ENCODE measurements at places on chromosomes 16 and 17.
A peak's percentile ranks its signal among the peaks of the same experiment; 100 is the strongest.

DNA sequence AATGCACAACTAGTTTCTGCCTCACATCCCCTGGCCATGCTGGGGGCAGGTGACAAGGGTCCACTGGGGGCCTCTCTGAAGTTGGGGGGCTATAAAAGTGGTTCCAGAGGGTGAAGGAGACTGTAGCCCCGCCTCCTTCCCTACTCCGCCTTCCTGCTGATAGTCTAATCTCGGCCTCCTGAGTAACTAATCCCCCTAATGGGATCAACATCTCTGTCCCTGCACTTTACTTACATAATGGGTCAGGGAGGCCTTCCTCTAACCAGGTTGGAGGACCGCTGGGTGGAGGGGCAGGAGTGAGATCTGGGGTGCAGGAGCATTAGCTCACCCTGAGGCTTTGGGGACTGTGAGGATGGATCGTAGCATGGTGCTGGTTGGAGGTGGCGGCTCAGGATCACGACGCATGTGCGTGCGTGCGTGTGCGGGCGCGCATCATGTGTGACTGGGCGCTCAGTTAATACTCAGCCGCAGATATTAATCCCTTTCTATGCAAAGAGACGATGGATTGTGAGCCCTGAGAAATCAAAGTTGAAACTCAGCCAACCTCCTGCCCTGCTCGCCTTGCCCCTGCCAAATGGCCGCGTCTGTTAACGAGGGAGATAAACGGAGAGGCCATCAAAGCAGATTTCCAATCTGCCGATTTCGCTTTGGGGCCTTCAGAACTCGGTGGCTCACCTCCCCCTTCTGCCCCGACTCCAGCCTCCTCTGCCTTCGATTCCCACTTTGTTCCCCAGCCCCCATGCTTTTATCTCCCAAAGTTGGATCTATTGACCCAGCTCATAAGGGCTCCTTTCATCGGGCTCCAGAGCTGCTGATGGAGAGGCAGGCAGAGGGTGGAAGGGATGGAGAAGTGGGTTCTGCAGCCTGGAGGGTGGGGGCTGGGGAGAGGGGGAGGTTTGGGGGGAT, 107.3 kb downstream of the SDK2 start:
- no peak for DNase-seq

GRCh38 chr17:19415311-19415710, 4.3 kb downstream of the RNF112 start:
- no peak for DNase-seq

DNA sequence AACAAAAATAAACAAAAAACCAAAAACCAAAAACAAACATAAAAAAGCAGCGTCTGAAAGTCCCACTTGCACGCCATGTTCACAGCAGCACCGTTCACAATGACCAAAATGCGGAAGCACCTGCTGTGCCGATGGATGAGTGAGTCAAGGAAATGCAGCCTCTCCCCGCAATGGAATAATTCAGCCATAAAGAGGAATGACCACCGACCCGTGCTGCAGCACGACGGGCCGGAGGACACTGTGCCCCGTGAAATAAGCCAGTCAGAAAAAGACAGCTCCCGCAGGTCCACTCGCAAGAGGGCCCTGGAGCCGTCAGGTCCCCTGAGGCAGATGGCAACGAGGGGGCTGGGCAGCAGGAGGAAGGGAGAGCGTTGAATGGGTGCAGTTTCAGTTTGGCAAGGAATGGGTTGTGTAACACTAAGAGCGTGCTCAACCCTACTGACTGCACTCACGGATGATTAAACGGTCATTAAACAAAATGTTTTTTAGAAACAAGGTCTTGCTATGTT, 5.1 kb downstream of the CLCN7 start:
- DNase-seq = no peak

DNA sequence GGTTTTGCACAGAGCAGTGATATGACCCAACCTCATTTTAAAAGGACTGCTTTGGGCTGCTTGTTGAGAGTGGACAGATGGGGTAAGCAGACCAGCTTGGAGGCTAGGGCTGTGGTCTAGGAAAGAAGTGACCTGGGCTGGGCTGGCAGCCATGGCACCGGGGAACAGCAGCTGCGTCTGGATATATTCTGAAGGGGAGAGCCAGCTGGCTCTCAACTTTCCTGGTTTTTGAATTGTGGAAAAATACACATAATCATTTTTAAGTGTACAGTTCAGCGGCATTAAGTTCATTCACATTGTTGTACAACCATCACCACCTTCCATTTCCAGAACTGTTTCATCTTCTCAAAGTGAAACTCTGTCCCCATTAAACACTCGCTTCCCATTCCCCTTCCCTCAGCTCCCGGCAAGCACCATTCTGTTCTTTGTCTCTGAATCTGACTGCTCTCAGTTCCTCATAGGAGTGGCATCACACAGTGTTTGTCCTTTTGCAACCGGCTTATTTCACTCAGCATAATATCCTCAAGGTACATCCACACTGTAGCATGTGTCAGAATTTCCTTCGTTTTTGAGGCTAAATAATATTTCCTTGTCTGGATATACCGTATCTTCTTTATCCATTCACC, 113.2 kb downstream of the SPECC1 start:
- no peak for DNase-seq

DNA sequence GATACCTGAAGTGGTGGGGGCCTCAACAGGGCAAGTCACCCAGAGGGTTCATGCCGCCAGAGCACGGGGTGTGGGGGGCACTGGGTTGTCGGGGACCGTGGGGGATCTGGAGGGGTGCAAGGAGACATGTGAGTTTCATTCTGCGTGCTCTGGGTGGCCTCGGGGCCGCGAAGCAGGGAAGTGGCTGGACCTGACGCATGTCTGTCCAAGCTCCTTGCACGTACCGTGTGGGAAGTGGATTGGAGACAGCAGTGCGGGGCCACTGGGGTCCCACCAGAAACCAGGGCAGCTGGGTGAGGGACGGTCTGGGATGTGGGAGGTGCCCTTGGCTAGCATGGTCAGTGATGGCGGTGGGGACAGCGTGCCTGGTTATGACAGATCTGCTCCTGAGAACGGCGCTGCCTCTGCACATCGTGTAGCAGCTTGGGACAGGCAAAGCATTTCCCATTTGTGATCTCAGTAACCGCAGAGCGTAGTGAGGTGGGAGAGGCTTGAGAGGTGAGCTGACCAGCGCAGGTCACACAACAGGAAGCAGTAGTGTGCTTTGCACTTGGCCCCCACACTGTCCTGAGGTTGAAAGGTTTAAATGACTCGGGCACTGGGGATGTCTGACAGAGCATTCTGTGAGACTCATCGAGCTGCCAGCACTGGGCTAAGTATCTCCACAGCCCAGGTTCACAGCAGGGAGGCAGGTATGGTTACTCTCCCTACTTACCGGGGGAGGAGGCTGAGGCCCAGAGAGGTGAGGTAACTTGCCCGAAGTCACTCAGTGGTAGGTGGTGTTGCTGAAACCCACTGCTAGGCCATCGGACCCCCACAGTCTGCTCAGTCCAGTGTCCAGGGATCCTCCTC, 114.4 kb downstream of the SOCS1 start:
- no peak for DNase-seq

DNA sequence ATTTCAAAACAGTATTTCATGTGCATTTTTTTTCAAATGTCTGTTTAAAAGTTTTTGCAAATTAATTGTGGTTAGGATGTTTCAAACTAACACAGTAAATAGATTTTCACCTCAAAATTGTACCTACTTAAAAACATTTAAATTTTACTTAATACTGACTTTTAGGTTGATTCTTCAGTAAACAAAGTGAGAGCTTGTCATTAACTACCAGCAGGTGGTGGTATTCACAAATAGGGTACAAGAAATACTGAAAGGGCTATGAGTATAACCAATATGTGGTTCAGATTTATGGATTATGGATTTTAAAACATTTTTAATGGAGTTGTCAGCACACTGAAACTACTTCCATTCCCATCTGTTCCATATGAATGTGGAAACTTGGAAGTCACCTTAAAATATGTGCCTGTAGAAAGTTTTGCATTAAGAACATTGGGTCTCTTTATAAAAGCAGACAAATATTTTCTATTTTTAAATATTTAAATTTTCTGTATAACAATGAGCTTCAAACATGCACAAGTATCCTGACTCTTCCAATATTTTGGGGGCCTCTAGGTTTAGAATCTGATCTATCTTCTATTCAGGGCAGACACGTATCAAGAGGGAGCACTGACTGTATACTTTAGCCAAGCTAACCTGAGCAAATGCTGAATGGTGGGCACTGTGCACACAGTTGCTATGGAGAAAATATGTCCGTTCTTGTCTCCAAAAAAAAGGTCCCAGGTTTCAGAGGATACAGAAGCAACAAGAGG, 155.6 kb downstream of the SNX11 start:
- peak; percentile 51 for DNase-seq

DNA sequence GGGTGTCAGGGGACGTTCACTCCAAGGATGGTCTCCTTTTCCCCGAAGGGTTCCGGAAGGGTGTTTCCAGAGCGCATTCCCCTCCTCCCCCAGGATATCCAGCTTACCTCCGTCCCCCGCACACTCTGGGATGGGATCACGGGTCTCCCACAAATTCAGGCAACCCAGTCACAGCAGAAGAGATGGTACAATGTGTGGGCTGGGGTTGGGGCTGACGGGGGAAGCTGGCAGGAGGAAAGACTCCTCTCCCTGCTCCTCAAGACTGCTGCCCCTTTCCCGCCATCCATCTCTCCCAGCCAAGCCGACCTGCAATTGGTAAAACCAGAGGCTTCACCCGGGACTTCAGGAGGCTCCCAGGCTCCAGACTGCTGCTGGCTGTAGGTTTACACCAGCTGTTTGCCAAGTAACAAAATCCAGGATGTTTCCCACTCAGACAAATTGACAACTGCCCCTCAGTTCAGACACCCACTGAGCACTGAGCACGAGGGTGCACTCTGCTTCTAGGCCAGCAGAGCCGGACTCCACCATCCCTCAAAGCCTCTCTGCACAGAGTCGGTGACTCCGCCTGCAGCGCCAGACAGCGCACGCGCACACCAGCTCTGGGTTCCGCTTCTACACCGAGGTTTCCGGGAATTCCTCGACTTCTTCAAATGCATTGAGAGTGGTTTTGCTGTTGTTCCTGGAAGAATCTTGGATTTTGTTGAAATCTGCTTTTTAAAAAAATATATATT, 37.7 kb downstream of the ASPA start:
- no peak for DNase-seq

DNA sequence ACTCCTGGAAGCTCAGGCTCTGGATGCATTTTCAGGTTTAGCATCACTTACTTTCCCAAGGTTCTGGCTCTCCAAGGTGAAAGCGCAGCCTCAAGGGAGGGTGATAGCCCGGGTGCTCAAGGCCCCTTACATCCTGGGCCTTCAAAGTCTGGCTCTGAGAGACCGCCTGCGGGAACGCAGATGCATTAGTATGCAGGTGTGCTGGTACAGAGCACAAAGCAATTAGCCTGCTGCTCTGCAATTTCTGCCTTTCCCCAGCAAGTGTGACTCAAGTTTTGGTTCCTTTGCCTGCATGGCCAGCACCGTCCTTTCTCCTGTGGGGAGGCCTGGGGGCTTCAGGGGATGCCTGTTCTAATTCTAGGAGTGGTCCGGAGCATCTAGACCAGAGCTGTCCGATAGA, 116.2 kb downstream of the AATF start:
- DNase-seq = no peak

- no peak for DNase-seq
Observed at GRCh38 chr17:62641153-62641552, 13.7 kb downstream of the MRC2 start.

GRCh38 chr17:79485419-79485985, 125.3 kb downstream of the RBFOX3 start:
- no peak for DNase-seq

- no peak for DNase-seq
Observed at GRCh38 chr16:88007321-88007731, 56.1 kb downstream of the BANP start.

DNA sequence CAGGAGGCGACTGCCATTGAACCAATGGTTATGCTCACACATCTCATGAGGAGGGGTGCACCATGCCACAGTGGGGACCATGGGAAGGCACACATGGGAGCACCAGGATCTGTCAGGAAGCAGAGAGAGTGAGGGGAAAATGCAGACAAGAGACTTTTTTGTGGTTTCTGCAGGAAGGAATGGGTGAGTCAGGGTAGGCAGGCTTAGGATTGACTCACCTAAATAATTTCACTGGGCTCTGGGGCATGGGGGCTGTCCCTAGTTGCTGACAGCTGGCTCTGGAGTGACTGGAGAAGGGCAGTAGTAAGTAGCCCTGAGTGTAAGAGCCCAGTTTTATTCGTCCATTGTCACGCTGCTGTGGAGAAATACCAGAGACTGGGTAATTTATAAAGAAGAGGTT, 202.4 kb downstream of the AXIN2 start:
- peak; percentile 41 for DNase-seq

DNA sequence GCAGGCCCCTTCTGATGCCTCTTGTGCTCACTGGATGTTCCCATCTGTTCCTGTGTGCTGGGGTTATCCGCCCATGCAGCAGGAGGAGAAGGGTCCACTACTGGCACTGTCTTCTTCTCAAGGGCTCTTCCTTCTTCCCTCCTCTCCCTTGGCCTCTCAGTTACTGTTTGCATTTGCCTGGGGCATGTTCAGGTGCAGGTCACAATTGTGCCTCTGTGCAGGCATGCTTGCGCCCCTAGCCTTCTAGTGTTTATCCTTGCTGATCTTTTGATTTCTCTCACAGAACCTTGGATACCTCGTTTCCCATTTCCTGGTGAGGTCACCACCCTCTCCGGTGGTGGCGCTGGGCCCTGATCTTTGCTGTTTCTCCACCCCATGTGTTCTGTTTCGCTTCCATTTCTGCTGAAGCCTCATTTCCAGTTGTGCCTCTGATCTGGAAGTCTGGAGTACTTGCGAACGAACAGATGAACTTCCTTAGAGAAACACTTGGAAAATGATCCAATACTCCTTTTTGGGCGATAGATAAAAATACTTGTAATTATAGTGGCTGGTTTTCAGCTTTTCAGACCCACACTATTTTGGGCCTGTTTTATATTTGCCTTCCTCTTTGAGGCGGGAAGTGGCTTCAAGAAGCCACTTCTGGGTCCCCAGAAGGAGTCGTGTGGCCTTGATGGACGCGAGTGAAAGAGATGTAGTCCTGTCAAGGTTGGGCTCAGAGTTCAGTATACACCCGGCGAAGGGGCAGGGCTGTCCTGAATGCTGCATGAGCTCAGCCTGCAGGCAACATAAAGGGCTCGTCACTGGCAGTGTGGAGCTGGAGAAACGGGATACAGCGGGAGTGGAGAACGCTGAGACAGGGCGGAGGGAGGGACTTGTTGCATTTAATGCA, 312.9 kb downstream of the SNX29 start:
- no peak for DNase-seq

DNA sequence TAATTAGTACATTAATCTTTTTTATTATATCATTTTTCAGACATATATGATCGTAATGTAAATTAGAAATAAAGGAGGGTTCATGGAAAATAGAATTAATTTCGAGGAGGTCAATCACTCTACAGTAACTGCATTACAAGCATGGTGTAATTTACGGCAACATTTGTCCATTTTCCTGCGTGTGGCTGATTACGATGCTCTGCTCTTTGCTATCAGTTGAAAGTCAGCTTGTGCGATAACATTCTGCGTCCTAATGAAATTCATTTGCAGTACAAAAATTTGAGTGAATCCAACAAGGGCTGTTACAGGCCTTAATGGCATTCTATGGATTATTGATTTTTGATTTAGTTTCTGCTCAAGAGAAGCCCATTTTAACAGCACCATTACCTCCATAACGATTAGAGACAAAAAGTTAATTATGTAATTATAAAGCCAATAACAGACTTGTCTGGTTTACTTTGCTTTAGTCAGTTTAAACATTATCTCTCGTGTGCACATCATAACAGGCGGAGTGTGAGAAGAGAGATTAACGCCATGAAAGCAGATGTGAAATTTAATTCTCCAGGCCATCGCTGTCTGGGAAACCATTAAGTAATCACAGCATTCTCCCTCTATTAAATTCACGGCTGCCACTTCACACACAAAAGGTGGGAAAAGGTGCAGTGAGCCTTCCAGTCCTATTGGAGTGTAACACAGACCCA, 256.4 kb upstream of the IRX3 start:
- DNase-seq = no peak

- no peak for DNase-seq
Observed at GRCh38 chr16:800834-801511, 439 bp upstream of the GNG13 start.
